ENCODE measurements at places on chromosomes 3 and 15.

DNA sequence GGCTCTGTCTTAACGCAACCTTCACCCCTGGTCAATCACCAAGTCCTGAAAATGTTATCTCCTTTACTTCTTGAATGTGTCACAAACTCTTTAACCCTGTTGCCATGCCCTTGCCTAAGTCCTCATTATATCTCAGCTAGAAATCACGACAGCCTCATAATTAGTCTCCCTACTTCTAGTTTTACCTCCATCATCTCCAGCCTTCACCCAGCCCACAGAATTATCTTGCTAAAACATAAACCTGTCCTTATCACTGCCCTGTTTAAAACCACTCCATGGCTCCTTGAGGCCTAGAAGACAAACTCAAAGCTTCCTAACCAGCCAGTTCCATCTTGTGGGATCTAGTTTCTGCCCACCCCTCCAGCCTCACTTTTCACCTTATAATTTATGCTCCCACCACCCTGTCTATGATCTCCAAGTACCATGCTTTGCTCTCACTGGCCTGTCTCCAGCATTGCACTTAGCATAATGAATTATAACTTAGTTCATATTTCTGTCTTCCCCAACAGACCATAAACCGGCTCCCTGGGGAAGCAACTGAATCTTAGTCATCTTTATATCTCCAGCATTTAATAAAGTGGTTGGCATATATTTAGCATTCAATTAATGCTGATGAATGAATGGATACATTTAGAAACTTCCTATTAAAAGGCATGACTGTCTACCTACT, 39.2 kb downstream of the GPR176 start:
- DNase-seq, result no peak

DNA sequence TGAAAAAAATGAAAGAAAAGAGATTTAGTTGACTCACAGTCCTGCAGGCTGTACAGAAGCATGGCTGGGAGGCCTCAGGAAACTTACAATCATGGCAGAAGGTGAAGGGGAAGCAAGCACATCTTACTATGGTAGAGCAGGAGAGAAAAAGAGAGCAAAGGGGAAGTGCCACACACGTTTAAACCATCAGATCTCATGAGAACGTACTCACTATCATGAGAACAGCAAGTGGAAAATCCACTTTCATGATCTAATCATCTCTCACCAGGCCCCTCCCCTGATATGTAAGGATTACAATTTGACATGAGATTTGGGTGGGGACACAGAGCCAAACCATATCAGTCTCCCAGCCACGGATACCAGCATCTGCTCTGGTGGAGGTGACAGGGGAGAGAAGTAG, 50.8 kb upstream of the CPOX start:
- DNase-seq, result no peak

GRCh38 chr15:90529371-90530249, at the start of gene CRTC3:
Gene CRTC3, plus strand, starts transcription at chr15:90529923. Its CDS starts 149 bp downstream, at chr15:90530072.
- peak; percentile 16 for DNase-seq

GRCh38 chr15:39885099-39885777, 34.8 kb downstream of the GPR176 start:
- DNase-seq, result no peak

DNA sequence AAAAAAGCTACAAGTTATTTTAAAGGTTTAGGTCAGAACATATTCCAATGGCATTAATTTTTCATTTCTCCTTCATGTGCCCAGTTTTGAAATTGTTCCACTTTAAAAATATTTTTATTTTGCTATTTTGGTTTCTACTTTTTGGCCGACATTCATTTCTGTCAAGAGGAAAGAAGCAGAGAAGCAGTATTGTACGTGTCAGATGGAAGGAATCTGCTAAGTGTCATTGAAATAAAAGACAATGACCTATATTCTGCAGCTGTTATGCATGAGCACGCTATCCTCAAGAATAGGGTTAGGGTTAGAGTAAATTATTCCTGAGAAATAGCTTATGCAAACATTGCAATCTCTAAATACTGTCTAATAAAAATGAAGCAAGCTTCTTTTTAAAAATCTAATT, 941.7 kb downstream of the TUSC7 start:
- DNase-seq, result no peak

GRCh38 chr3:66133050-66133757, 87.6 kb upstream of the SLC25A26 start:
- no peak for DNase-seq

Data from NCI-H1436 (cell line).